Hematopoietic multipotent progenitor cell treated with erythropoietin and hydrocortisone succinate and interleukin-3 and kit ligand, for 15 days (in vitro differentiated cells): ENCODE measurements at places on chromosomes 3 and 15.

- DNase-seq = peak; percentile 61
These were observed 7.1 kb downstream of the CHD2 start for GRCh38 chr15:92907229-92907628.

- no peak for DNase-seq
These were observed 8.4 kb upstream of the EHD4 start for GRCh38 chr15:41980654-41981323.

DNA sequence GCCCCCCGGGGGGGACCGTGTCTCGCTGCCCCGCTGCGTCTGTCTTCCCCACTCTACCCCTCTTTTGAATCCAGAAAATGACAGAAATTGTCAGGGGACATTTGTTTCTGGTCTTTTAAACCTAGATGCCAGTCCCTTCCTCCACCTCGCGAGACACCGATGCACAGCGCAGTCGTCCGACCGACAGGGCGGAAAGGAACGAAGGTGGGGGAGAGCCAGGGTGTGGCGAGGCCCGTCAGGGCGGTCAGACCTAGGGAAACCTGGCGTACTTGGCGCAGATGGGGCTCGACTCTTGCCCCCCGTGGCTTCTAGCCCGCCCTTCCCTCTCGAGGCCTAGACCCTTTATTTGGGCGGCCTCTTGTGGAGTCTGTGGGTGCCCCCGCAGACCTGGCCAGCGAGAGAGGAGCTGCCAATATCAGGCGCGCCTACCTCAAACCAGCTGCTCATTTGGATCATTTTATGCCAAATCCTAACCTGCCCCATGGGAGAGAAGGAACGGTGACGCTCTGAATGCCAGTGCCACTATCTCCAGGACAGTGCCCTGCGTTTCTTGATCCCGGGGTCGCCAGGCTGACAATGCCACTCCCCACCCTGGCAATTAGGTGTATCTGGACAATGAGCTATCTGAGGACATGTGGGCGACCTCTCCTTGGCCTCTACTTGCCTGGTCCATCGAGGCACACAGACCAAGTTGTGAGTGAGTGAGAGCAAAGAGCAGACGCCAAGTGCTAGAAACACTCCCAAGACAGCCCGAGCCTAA, 500 bp upstream of the RAB6B start:
- peak; percentile 48 for DNase-seq

DNA sequence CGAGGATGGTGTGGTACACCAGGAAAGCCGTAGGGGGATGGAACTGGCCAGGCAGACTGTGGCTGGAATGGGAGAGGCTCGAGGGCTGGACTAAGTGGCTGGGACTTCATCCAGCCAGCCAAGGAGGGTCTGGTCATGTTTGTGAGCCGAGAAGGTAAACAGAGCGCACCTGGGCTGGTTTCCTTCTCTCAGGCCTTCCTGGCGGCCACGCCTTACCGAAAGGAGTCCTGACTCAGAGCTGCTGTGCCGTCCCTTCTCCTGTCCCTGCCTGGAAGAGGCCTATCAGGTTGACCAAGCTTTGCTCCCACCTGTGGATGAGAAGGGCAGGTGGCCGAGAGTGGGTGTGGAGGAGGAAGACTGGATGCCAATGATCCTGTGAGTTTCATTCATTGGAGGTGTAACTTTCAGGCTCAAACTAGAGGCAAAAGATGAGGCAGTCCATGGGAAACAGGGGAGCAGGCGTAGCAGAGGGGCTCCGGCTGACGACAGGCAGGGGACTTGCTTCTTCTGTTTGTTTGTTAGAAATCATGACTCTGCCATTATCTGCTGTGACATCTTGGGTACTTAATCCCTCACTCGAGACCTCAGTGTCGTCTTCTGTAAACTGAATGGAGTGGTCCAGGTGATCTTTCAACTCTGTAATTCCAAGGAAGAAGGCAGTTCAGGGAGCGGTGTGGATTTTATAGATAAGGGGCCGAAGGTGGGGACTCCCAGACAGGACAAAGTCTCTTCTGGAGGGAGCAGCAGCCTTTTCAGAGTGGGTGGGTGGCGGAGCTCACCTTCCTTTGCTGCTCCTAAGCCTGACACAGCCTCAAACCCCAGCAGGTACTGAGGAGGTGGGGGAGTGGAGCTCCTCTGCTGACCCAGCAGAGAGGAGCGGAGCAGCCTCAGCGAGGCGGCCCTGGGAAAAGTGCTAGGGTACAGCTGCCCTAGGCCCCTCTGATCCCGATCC, 71.8 kb upstream of the GATM start:
- no peak for DNase-seq

GRCh38 chr3:185823078-185824044, 1.5 kb downstream of the IGF2BP2 start:
- peak; percentile 48 for DNase-seq

- no peak for DNase-seq
These were observed 935.0 kb downstream of the SQOR start for GRCh38 chr15:46569781-46570180.
